Midbrain (tissue), 1 donor: ENCODE measurements at places on chromosomes 16 and 17.

- no peak for DNase-seq
Observed at GRCh38 chr17:57724026-57724728, 20.9 kb downstream of the CCDC182 start.

DNA sequence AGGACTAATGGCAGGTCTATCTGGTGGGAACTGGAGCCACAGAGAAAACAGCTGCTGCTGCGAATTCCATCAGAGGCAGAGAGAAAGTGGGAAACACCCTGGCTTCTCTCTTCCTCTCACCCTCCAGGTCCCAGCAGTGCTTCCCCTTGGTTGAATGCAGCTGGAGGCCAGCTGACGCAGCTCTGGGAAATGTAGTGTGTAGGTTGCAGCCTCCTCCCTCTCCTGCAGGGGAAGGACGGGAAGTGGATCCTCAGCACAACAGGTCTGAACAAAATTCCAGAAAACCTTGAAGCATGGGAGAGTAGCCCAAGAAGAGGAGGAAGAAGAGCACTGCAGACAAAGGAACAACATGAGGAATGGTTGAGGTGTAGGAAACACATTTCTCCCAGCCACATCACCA lies 67.8 kb upstream of the MMP2 start:
- no peak for DNase-seq

- DNase-seq: no peak
Observed at GRCh38 chr16:12086822-12087221, 110.3 kb downstream of the SNX29 start.

DNA sequence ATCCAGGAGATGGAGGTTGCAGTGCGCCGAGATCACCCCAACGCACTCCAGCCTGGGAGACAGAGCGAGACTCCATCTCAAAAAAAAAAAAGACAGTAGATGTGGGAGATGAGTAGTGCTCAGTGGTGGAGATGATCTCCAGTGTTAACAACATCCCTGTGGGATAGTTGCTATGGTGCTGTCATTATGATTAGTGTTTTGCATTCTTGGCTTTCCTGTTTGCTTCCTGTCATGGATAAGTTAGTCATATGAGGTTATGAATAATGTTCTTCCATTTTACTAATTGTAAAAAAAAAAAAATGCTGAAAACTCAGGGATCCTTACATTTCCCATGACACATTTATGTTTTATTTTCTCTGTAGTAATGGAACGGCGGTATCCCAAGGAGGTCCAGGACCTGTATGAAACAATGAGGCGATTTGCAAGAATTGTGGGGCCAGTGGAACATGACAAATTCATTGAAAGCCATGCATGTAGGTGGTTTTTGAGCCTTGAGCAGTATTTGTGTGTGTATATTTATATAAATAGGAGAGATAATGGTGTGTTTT lies 24.5 kb upstream of the DUSP14 start:
- DNase-seq: no peak

GRCh38 chr17:66734186-66734943 lies 100.6 kb upstream of the CACNG5 start:
- DNase-seq: no peak

GRCh38 chr16:4316108-4316863 lies 419 bp downstream of the GLIS2 start:
- no peak for DNase-seq

- DNase-seq: no peak
Observed at GRCh38 chr17:34703533-34703932, 124.2 kb downstream of the TMEM132E start.

- no peak for DNase-seq
Observed at GRCh38 chr17:77735081-77735565, 223.4 kb upstream of the TNRC6C start.

DNA sequence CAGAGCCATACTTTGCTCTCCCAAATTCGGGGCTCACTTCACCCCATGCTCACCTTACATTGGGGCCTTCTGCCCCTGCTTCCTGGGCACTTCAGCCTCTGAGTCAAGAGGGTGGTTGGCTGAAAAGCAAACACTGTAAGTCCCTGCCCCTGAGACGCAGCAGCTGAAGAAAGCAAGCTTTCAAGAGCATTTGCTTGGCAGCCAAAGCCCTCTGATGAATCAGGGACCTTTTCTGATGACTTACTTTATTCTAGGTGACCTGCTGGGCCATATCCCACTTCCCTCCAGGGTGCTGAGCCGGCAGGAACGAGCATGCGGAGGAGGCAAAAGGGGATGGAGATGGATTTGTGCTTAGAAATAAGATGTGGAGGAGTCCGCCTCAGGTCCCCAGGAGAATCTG lies 147.0 kb upstream of the TNRC6C start:
- DNase-seq: no peak

- no peak for DNase-seq
Observed at GRCh38 chr16:23257682-23258081, 44.4 kb upstream of the SCNN1B start.

GRCh38 chr17:732067-732901 lies at the start of gene TLCD3A:
TLCD3A (plus strand) TSS chr17:732596; CDS start chr17:732648, 52 bp downstream.
- DNase-seq: peak; percentile 53

DNA sequence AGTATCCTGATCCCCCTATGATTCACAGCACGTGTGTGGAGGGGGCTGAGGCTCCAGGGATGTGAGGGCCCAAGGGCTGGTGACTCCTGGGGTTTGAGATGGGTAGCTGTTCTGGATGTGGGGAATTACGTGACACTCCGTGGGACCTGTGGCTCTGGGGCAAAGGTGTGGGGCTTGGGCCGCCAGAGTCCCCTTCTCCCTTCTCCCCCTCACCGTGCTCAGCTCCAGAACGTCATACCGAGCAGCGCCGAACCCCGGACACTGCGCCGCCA lies 7.2 kb downstream of the PLEKHH3 start:
- no peak for DNase-seq

DNA sequence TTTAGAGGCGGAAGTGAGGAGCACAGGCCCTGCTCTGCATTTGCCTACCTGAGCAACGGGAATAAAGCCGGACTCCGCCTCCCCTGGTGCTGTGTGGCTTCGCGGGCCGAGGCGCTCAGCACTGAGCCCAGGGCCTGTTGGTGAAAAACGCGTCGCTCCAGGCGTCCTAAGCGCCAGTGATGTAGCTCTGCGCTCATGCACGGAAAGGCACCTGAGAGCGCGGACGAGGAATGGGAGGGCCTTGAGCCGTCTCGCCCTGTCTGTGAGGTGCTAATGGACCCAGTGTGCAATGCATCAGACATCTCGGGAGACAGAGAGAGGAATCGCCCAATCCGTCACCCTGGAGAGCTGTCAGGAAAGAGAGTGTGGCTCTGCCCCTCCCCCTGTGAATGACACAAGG lies 17.2 kb upstream of the ATP2A3 start:
- no peak for DNase-seq

DNA sequence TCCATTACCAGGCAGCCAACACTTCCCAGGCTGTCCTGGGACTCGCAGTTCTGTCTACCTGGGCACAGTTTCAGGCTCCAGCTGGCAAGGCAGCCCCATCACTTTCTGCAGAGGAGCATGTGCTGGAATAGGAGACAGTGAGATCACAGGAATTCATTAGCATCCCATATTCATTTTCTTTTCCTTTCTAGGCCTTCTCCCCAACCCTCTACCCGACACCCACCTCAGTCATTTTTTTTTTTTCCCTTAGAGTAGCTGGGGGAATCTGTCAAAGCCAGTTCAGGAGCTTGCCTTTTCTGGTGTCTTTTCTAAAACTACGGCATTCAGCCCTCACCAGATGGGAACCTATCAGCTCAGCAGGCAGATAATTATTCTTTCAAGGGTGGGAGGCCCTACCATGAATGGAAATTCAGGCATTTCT lies 42.4 kb upstream of the FBXO47 start:
- DNase-seq: no peak

DNA sequence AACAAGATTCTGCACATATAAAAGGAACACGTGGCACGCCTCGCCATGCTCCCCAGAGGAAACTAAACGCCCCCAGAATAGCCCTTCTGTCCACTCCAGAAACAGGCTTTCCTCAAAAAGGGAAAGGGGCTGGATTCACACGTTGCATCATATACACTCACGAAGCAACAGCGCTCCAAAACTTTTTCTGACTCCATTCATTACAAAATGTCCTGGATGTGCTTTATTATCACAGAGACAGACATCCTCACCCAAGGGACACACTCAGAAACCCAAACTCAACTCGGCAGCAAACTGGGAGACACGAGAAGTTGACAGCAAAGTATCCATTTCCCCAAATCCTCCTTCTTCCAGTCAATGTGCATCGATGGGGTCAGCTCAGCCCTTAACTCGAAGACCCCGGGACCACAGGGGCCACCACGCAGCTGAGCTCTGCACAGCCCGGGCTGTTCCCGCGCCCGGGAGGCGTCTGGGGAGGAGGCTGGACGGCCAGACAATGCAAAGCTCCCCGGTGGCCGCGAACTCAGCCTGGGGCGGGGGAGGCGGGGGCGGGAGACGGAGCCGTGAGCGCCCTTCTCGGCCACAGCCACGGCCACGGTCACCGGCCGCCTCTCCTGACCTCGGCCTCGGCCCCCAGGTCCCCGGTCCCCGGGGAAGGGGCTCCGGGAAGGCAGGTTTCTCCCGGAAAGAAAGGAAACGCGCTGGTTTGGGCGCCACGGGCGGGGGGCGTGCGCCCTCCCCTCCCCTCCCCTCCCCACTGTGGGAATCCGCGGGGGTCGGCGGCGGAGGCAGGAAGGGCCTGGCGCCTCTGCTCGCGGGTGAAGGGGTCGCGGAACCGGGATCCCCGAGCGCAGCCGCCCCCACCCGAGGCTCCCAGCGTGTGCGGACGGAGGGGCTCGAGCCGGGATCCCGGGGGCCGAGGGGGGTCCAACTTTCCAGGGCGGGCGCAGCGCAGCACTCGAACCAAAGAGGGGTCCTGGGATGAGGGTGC lies 1.2 kb downstream of the NXN start:
- DNase-seq: no peak

- DNase-seq: no peak
Observed at GRCh38 chr17:8832711-8833352, 33.7 kb upstream of the MFSD6L start.

- DNase-seq: no peak
Observed at GRCh38 chr16:17246268-17246885, 224.4 kb downstream of the XYLT1 start.

DNA sequence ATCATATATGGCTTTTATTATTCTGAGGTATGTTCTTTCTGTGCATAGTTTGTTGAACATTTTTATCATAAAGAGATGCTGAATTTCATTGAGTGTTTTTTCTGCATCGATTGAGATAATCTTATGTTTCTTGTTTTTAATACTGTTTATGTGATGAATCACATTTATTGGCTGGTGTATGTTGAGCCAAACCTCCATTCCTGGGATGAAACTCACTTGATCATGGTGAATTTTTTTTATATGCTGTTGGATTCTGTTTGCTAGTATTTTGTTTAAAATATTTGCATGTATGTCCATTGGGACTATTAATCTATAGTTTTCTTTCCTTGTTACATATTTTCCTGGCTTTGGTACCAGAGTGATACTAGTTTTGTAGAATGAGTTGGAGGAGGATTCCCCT lies 500.2 kb downstream of the CDH11 start:
- DNase-seq: no peak

- DNase-seq: peak; percentile 91
Observed at GRCh38 chr17:35022536-35023063, 40.9 kb downstream of the RFFL start.

DNA sequence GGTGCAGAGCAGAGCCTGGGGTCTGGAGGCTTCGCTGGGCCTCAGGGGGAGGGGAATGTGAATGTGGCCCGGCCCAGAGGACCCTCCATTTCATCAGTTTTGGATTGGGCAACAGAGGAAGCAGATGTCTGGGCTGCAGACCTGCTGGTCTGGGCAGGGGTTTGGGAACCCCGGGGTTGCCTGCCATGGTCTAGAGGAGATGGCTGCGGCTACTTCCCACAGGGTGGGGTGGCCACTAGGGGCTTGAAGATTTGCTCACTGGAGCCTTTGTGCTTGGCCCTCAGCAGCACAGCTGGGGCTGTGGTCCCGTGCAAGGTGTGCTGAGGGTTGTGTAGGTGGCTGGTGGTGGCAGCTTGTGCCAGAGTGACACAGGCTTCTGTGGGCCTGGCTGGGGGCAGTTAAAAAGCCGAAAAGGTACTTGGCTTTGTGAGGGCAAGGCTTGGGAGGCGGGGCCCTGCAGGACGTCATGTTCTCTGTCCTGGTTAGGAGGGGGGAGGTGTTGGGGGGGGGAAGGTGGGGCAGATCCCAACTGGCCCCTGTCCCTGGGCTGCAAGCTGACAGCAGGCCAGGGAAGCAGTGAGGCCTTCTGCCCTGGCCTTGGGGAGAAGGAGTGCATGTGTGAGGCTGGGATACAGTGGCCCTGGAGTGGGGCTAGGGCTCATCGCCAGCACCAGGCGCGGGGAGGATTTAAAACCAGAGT lies 98.0 kb downstream of the KPNA2 start:
- DNase-seq: no peak

GRCh38 chr17:2798188-2798587 lies 1.9 kb downstream of the RAP1GAP2 start:
- no peak for DNase-seq

GRCh38 chr17:54754560-54754959 lies 146.1 kb upstream of the TOM1L1 start:
- DNase-seq: no peak

DNA sequence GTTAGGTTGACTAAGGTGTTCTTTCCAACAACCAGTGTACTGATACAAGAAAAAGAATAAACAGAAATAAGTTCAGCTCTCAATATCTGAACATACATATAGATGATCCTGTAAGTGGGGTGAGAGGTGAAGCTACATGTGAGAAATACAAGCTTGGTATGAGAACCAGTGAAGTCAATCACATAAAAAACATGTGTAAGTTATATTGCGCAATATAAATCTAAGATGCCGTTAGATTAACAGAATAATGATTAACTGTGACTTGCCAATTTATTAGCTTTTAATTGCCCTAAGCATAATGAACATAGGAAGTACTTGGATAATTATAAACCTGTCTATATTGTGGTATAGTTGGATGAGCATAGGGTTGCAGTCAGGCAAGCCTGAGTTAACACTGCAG lies 1597.1 kb upstream of the GOT2 start:
- no peak for DNase-seq

GRCh38 chr17:71467719-71468118 lies 653.1 kb upstream of the SOX9 start:
- no peak for DNase-seq

DNA sequence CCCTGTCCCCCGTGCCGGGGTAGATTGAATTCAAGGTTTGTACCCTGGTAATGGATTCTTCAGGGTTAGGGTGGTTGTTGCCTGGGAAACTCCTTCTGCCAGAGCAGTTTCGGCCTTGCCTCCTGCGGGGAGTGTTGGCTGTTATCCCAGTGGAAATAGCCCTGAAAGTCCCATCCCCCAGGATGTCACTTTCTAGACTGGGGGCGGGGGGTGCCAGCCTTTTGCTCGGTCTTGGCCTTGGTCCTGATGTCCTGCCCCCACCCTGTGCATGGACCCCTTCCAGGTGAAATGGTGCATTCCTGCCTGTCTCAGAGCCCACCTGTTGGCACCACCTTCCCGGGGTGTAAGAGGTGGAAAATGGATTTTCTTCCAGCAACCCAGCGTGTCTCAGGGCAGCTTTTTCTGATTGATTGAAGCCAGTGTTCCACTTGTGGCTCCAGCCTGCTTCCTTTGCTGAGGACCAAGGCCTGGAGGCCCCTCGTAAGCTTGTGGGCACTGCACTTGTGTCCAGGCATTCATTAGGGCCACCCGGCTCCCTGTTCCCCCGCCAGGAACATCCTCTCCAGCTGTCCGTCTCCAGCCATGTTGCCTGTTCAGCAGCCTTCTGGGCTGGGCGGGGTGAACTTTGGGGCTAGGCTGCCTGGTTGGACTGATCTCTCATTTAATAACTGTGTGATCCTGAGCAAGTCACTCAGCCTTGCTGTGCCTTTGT lies 25.6 kb downstream of the MGAT5B start:
- peak; percentile 56 for DNase-seq

- DNase-seq: no peak
Observed at GRCh38 chr16:51084074-51084928, 66.8 kb downstream of the SALL1 start.
